ENCODE measurements at places on chromosomes 6 and 20. TPM values are rescaled to one million over a fixed set of nuclear protein-coding genes. Genes with fewer than 3 reads are reported as not detected.

The KCNB1 gene
- total RNA-seq: not detected

The MLN gene
- not detected for total RNA-seq

The CALHM6 gene
- total RNA-seq: 1.1 TPM

The BMP2 gene
- 26.9 TPM for total RNA-seq

The OR2H1 gene
- total RNA-seq: not detected

DNA sequence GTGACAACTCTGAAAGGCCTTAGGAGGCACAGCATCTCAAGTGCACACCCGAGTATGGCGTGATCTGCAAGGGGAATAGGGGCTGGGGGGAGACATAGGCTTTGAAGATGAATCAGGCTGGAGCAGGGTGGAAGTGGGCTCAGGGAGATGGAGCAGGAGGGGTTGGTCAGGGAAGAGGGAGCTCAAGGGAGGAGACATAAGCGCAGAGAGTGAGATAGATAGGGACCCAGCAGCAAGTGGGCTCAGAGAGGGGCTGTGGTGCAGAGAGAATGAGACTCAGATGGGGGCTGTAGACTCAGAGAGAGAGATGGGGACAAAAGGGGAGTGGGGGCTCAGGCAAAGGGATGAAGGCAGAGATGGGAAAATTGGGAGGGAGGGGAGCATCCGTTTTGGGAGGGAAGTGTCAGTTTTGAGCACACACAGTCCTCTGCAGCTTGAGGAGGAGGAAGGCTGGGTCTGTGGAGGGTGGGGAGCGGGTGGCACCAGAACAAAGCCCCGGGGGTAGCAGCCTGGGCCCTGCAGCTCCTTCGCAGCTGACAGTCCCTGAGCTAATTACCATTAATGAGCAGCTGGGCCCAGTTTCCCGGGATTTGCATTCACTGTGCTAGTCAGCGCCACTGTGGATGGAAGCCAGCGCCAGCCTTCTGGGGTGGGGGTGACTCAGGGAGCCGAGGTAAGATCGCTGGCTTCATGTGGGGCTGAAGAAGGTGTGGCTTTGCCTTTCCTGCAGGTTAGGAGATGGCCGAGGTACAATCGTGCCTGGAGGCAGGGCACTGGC is 18.7 kb downstream of the SRXN1 start:
- no peak for DNase-seq

- DNase-seq: no peak
These were observed 29.2 kb upstream of the SSR1 start for GRCh38 chr6:7341989-7342742.

DNA sequence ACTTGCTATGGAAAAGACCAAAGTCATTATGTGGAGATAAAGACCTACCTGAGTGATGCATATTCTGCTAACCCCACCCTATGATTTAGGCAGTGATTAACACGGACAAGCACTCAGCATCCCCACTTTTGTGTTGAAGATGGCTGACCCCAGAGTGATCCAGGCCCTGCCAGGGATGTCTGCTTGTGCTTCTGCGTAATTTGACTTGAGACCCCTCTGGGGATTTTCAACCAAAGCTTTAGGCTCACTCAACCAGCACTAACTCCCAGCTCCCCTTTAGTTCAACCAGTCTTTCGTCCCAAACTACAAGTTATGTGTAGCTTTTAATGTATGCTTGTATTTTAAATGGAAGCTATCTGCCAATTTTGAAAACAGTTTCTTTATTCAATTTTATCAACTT is 538.0 kb upstream of the ID4 start:
- no peak for DNase-seq

The CLIC5 gene
- total RNA-seq: 0.05 TPM

- no peak for DNase-seq
These were observed 78.6 kb upstream of the TOX2 start for GRCh38 chr20:43835944-43836508.

DNA sequence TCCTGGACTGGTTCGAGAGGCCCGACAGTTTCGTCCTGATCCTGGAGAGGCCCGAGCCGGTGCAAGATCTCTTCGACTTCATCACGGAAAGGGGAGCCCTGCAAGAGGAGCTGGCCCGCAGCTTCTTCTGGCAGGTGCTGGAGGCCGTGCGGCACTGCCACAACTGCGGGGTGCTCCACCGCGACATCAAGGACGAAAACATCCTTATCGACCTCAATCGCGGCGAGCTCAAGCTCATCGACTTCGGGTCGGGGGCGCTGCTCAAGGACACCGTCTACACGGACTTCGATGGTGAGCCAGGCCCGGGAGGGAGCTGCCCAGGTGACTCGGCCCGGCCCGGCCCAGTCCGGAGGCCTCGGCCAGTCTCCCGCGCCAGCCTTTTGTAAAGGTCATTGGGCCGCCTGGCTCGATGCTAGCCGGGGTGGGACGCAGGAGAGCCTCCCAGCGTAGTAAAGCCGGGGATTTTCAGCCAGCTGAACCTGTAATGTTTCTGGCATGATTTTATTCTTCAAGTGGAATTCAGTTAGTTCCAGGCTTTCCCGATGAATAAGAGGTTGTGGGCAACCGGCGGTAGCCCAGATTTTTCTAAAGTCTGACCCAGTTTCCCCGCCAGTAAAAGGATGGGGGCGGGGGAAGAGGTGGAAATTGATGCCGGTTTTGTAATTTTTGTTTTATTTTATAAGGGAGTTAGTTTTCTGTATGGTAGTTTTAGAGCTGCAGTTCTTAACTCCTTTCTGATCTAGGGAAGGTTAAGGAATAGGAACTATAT is 1.4 kb downstream of the PIM1 start:
- DNase-seq: no peak

DNA sequence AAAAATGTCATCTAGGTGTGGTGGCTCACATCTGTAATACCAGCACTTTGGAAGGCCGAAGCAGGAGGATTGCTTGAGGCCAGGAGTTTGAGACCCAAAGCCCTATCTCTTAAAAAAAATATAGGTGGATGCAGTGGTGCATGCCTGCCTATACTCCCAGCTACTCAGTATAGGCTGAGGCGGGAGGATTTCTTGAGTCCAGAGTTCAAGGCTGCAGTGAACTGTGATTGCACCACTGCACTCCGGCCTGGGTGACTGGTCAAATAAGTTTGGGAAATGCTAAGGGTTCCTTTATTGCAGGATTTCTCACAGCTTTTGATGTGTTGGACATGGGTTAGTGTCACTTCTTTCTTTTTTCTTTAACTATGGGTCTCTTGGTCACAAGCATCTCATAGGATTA is 261.3 kb downstream of the PLCB1 start:
- DNase-seq: no peak

DNA sequence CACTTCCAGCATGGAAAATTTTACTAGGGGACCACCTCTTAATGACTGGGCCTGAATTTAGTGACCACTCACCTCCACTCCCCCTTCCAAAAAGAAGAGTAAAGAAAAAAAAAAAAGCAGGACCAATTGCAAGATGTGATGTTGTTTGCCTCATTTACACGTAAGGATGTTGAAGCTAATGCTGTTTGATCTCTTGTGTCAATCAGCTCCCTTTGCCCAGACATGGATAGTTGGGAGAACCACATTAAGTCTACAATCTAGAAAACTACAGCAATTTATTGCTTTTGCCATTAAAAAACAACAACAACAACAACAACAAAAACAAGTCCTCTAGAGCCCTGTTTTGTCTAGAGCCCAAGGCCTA is 11.0 kb upstream of the DSTN start:
- no peak for DNase-seq

DNA sequence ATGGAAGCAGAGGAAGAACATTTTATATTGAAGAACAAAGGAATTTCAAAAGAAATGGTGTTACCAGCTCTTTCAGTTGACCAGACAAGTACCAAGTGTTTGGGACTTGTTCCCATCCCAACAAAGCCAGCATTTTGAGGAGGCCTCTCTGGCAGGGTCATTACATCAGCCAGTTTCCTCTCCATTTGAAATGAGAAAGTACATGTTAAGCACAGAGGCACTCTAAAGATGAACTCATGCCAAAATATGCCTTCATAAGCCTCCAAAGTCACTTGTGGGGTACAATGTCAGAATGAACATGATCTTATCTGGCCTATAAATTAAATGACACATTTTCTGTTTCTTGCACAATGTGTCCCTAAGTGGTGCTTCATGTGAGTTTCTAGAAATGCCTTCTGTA is 223.9 kb downstream of the PRL start:
- no peak for DNase-seq

GRCh38 chr6:32224696-32225095 is 829 bp upstream of the NOTCH4 start:
- no peak for DNase-seq

- no peak for DNase-seq
These were observed 23.3 kb upstream of the BCAS1 start for GRCh38 chr20:54093423-54094267.

The RGS17 gene
- total RNA-seq: 8.6 TPM

GRCh38 chr20:50634191-50634590 is 57.2 kb downstream of the RIPOR3 start:
- no peak for DNase-seq

The TREML2 gene
- not detected for total RNA-seq

The LRRC73 gene
- total RNA-seq: 0.12 TPM

DNA sequence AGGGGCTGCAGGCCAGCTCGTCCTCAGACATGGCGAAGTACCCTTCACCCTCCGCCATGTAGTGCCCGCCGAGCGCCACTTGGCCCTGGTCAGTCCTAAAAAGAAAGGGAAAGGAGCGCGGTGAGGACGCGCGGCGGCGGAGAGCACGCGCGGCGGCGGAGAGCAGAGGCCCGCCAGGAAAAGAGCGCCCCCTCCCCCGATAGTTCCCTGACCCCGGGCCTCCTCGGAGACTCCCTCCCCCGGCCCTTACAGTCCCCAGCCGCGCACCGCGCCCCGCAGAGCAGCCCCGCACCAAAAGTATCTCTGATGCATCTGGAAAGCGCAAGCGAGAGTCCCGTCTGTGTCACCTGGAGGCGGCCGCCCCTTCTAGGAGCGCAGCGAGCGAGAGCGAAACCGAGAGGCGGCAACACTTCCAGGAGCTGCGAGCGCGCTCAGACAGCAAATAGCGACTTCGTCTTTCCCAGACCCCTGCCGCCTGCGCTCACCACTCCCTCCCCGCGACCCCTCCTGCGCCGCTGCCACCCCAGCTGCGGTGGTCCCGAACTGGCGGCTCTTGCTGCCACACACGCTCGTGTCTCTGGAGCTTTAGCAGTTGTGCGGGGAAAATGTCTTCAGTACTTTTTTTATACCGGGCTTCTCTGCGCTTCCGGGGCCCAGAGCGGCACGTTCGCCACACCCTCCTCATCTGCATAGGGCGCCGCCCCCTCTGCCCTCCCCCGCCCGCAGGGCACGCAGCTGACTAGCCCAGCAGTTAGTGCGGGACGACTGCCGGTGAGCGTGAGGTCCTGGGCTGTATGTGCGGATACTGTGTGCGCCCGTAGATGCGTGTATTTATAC is at the start of gene TENT5A:
TENT5A (minus strand) TSS at position 598 of the 837 bp plus-strand sequence; CDS start at position 58, 540 bp downstream.
- DNase-seq: no peak

DNA sequence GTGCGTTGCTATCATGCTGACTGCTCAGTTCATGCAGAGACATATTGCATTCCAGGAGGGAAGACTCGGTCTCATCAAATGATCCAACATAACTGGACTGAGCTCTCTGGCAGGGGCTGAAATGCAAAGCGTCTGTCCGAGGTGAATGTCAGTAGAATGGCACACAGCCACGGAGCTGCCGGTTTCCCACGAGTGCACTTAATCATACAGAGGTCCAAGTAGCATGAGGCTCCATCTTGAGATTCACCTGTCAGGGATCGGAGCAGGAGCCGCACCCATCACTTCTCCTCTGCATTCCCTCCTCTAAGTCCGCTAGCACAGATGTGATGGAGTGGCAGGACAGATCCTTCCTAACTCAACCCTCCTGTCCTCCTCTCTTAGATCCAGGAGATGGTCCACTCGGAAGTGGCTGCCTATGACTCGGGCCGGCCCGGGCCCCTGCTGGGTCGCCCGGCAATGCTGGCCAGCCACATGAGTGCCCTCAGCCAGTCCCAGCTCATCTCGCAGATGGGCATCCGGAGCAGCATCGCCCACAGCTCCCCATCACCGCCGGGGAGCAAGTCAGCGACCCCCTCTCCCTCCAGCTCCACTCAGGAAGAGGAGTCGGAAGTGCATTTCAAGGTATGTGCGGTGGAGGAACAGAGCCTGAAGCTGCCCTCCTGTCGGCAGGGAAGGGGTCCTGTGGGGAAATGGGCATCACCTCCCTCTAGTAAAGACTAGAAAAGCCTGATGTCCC is 135.9 kb downstream of the JPH2 start:
- DNase-seq: no peak

GRCh38 chr6:125943528-125944433 is 12.8 kb upstream of the HINT3 start:
- no peak for DNase-seq

DNA sequence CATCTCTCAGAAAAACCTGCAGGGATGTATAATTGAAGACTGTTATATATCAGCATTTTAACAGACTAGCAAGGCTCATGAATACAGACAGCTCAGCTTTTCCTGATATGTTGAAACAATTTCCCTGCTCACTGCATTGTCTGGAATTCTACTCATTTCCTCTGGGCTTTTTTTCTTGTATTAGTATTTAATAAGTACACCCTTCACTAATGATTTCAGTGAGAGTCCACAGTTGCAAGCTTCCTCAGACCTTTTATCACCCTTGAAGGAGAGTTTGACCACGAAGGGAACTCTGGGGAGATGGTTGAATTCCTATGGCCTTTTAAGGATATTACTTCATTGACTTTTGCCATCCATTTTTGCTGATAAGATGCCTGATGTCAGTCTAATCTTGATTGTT is 248.7 kb downstream of the ADGB start:
- DNase-seq: no peak

DNA sequence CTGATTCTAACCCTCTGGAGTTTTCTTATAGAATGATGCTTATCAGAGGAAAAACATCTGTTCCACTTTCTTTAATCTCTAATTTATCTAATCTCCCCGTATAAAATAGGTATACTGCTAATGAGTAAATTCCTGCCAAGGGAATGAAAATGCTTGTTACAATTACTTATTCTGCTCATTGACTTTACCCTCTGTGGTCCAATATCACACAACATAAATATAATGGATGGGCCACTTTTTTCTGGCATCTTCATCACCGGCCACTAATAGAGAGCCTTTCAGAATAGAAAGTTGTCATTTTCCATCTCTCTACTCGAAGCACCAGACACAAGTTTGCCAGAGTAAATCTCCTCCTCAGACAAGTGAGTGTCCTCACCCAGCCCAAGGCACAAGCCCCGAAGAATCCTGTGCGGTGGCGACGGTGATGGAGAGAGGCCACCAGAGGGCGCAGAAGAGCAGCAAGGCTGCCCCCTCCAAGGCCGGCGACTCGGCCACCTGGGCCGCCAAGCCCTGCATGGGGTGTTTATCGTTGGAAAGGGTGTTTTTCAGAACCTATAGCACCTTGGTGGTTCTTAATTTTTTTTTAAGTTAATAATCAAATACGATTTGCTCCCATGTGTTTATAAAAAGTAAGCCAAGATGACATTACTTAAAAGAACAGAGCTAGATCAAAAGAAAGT is 212.9 kb upstream of the ARID1B start:
- DNase-seq: peak; percentile 20

The MICB gene
- total RNA-seq: 14.5 TPM

All from glomerular endothelial cell (primary cell).